Ovary (tissue), 10 donors: ENCODE measurements at places on chromosomes 3 and 15.

DNA sequence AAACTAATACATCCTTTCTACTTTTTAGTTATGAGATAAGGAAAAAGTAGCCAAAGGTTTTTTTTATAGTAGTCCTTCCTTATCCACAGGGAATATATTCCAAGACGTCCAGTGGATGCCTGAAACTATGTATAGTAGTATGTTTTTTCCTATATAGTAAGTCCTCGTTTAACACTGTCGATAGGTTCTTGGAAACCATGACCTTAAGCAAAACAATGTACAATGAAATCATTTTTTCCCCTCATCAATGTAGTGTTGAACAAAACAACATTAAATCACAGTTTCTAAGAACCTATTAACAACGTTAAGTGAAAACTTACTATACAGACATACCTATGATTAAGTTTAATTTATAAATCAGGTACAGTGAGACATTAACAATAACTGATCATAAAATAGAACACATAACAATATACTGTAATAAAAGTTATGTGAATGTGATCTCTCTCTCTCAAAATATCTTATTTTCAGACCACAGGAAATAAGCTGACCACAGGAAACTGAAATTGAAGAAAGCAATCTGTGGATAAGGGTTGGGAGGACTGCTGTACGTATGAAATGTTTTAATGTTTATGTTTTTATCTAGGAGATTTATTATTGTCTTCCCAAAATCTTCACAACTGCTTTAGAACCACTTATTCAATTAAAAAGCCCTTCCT, 20.6 kb downstream of the COPS2 start:
- DNase-seq = no peak

DNA sequence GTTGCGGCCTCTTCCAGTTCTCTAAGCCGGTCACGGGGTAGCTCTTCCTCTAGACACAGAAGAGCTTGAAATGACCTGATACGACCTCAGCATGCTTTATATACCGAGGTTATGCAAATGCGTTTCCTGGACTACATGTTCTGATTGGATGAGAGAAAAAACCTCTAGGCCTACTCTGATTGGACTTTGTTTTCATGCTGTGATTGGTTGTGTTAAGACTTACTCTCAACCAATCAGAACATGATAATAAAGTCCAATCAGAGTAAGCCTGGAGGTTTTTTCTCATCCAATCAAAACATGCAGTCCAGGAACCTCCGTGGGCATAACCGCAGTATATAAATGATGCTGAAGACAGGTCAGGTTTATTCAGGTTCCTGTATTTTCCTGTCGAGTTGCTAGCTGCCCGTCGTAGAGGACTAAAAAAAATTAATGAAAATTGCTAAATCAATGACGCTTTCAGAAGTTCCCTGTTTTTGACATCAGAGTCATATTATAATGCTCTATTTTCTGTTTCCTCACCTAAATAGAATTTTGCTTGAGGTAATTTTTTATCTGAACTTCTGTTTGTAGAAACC, 177.4 kb downstream of the POTEB3 start:
- no peak for DNase-seq

GRCh38 chr15:52392008-52392687, 96.5 kb upstream of the MYO5C start:
- no peak for DNase-seq

- DNase-seq = no peak
These were observed 871.9 kb downstream of the GBE1 start for GRCh38 chr3:80889535-80889934.

DNA sequence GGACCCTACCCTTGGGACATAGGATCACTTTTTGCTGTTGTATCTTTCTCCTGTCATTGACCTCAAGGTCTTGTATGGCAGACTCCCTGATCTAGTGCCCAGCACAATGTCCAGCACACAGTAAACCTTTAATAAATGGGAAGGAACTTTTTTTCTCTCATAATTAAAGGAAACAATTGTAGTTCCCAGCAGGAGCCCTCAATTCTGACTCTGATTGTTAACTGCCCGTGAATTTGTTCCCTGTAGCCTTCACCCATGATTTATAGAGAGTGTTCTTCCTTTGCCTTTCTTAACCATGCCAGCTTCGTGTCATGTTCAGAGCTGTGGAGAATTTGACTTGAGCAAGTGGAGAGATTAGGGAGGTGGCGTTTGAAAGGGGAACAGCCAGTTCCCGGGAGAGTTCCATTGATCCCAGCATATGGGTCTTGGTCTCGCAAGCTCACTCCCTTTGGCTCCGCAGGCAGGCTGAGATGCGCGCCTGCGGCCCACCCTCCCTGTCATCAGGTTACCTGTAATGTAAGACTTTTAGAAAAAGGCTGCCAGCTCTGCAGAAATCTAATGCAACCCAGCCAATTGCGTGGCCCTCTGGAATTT, 182.6 kb downstream of the TP63 start:
- no peak for DNase-seq

- DNase-seq = no peak
These were observed 3.1 kb downstream of the C3orf62 start for GRCh38 chr3:49273825-49274532.

DNA sequence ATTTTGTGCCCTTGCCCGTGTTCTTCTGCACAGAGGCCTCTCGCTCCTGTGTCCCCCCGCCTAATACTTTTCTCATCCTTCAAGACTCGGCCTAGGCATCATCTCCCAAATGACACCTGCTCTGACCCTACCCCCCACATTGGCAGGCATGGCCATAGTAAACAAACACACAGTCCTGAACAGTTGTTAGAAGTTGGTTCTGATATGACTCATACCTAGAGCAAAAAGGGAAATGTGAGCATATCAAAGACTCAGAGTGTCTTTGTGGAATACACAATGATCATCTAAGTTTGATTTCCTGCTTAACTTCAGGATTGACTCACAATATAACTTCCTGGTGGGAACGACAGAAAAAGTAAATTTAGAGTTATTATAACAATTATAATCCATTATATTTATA, 120.5 kb downstream of the POLR2M start:
- DNase-seq = no peak

DNA sequence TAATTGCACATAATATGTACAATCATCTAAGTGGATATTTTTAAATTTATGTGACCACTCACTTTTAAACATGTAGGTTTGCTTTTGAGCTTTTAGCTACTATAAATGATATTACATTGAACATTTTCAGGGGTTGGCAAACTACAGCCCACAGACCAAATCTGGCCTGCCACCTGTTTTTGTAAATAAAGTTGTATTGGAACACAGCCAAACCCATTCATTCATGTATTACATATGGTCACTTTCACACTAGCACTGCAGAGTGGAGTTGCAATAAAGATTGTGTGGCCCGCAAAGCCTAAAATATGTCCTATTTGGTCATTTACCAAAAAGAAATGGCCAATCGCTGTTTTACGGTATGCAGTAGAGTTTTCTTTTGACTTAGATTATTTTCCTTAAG, 21.2 kb downstream of the CMTM7 start:
- no peak for DNase-seq

DNA sequence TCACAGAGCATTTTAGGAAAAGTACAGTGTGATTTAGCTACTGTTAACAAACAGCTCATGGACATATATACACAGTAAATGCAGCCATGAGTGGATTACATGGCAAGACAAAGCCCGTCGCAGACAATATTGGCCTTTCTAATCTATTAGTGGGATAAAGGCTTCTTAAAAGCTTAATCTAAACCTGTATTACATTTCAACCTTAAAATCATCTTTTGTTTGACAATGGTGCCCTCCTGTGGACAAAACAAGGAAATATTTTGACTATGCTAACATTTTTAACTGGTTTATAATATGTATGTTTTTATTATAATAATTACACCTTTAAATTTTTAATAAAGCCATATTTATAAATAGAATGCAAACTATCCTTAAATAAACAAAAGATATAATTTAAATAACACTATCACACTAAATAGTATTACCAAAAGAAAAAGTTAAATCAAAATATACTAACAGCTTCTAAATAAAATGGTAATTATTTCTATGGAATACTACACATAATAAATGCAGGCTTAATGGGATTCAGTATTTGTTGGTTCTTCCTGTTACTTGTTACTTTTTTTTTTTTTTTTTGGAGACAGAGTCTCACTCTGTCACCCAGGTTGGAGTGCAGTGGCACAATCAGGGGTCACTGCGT, 38.6 kb downstream of the TAFA4 start:
- no peak for DNase-seq

DNA sequence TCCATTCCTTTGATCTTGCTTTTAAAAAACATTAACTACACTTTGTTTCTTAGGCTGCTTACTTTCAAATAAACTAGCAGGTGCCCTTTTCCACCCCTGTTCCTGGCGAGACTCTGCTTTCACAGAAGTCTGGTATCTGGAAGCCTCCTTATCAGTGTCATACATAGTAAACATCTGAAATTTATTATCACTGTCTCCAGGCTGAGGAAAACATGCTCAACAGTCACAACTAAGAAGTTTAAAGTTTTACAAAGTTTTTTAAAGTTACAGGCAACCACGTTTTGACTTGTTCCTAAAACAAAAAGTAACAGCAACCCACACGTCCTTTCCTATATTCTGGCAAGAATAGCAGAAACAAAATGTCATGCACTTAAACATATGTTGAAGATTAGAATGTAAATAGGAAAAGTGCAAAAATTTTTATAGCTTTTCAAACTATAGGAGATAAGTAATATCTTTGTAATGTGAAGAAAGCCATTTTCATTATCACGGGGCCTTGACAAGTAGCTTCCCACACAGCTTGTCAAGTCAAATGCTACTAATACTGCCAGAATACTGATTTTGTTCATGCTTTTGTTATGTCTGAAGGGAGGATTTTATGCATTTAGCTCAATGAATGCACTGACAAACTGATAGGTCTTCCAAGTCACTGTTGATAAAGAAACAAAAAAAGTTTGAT, 275.2 kb upstream of the KCNMB2 start:
- peak; percentile 57 for DNase-seq

- DNase-seq = peak; percentile 53
These were observed 163.2 kb downstream of the PDZRN3 start for GRCh38 chr3:73461547-73461946.

GRCh38 chr3:98376631-98377030, 13.8 kb upstream of the OR5K3 start:
- DNase-seq = no peak

- DNase-seq = no peak
These were observed 12.0 kb downstream of the DNASE1L3 start for GRCh38 chr3:58198804-58199203.

DNA sequence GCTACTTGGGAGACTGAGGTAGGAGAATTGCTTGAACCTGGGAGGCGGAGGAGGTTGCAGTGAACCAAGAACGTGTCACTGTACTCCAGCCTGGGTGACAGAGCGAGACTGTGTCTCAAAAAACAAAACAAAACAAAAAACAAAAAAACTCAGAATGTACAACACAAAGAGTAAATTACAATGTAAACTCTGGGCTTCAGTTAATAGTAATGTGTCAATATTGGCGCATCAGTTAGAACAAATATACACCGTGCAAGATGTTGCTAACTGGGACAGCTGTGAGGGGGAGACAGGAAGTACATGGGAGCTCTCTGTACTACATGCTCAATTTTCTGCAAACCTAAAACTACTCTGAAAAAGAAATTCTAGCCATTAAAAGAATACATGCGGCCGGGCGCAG, 23.5 kb upstream of the TRPM1 start:
- no peak for DNase-seq

- DNase-seq = no peak
These were observed 150.8 kb upstream of the DPH6 start for GRCh38 chr15:35696767-35697231.

DNA sequence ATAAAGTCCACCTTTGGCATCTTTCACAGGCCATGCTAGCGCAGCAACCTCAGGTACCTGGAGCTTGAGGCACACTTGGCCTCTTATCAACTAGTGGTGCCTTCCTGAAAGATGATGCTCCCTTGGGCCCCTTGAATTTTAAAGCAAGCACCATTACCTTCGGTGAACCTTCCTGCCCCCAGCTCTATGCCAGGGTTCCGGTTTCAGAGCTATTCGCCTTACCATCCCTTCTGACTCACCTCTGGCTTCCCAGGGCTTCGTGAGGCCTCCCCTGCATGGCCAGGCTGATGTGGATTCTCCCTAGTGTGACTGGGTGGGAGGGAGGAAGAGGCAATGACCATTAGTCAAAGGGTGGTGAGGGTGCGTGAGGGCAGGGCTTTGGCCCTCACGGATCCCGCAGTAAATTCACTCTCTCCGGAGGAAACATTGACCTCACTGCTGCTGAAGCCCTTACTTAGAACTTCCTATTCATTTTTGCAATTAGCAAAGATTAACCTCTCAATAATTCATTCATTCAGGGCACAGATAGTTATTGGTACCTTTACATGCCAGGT, 16.3 kb downstream of the BHLHE40 start:
- DNase-seq = no peak

GRCh38 chr15:29454506-29454905, 184.9 kb upstream of the NSMCE3 start:
- DNase-seq = no peak
